ENCODE measurements at places on chromosomes 3 and 15.
A peak's percentile ranks its signal among the peaks of the same experiment; 100 is the strongest.

GRCh38 chr3:195110647-195111318 lies 160.2 kb downstream of the XXYLT1 start:
- no peak for DNase-seq

DNA sequence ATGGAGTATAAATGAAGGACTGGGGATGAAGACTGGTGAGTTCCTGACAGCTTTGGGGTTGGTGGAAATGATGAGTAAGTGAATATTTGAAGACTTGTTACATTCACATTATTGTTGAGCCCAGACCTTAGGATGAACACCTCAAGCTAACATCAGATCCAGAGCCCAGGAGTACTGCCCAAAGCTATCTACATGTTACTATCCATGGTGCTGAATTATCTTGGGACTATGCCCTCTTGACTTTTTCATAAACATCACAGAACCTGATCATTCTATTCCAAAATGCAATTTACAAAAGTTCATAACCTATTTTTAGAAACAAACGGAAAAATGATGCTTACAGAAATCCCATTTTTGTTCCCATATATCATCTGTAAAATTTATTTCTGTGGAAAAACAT lies 613.3 kb downstream of the TUSC7 start:
- DNase-seq, result no peak

DNA sequence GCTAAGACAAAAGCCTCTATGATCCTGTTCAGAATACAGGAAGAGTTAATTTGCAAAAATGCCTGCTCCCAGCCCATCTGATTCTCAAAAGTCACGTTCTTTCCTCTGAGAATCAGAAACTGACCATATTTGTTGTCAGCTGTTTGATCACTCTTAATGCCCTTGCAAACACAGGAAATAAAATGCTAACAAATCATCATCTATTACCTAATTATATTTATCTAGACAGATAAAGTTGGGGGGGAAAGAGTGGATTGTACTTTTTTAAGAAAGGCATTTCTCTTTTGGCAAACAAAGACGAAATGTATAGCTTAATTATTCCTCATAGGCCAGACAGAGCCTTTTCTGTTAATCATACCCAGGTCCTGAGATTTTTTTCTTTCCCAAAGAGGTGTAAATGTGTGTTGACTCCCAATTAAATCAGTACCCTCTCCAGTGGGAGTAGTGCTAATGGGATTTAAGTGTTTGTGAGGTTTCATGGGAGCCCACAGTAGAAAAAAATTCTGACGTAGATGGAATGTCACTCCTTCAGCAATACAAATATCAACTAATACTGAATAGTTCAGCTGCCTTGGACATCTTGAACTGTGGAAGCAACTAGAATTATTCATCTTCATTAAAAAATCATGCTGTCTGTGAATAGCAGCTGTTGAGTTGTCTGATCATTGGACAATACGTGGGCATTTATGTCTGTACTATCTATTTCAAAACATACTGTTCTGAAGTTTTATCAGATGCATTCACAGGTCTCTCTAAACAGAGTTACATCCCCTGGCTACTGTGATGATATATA lies 22.5 kb upstream of the BNIP2 start:
- DNase-seq, result no peak

- DNase-seq, result no peak
Observed at GRCh38 chr3:29092348-29092747, 188.5 kb upstream of the RBMS3 start.

- no peak for DNase-seq
Observed at GRCh38 chr15:77784361-77785292, 151.9 kb upstream of the LINGO1 start.

DNA sequence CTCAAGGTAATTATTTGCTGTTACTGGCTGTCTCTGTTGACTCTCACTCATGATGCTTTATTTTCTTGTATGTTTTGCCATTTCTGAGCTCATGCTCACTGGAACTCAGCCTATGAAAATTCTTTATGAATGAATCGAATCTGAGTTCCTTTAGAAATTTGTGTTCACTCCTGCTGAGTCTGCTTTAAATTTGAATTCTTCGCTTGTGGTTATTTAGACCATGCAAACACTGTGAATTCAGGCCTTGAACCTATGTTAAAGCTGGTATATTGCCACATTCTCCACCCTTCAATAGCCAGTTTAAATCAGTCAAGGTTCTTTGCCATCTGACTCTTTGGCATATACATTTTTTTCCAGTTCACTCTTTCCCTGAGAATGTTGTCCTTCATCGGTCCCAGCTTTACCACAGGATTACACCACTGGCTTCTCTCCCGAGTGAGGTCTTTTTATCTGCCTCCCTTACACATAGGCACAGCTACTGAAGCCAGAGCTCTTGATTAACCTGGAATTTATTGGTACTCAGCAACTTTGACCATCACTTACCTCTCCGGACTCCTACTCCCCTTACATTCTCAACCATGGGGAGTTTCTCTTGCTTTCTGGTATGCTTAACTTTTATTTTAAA lies 400.6 kb downstream of the VPS13C start:
- DNase-seq, result no peak

GRCh38 chr15:33124811-33125210 lies 69.7 kb downstream of the FMN1 start:
- DNase-seq, result no peak

DNA sequence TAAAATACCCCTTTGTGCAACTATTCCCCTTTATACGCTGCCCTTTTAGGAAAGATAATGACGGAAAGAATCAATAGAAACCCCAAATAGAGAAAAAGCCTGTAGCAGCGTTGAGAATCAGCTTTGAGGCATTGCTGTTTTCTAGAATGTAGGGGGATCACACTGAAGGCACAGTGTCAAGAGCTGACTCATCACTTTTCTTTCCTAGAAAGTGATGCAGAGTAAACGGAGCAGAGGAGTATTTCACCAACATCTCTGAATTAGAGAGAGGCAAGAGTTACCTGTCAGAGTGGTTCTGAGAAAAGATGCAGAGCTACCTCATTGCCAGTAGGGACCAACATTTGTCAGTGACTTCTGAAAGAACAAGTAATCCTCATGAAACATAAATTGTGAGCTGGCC lies 269.8 kb upstream of the TMC3 start:
- no peak for DNase-seq

DNA sequence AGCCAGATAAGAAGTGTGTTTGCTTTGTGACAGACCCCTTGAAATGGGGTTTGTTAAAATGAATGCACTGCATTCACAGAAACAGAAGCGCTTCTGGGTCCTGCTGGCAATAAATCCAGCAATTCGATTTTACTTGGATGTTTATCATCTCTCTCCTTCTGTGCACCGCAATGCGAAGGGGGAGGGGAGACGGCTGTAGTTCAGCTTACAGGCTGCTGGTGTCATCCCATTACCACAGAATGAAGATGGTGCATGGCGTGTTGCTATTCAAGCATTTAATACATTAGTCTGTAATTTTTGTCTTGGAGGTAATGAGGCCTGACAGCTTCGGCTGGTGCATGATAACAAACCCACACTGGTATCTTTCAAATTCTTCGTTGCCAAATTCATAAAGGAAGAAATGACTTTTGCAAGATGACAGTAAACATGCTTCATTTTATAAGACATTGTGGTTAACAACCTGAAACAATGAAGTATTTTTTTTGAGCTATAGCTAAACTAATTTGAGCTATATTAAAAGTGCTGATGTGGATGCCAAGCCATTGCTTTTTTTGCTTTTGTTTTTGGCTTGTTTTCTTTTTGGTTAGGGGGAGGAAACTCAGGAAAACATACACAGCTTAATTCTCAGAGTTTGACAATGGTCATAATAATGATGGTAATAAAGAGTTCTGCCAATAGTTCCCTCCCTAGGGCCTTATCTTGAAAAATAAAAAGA lies 418.3 kb downstream of the OTOL1 start:
- DNase-seq, result no peak

GRCh38 chr3:38834110-38834509 lies 18.1 kb upstream of the SCN10A start:
- DNase-seq, result peak; percentile 2

DNA sequence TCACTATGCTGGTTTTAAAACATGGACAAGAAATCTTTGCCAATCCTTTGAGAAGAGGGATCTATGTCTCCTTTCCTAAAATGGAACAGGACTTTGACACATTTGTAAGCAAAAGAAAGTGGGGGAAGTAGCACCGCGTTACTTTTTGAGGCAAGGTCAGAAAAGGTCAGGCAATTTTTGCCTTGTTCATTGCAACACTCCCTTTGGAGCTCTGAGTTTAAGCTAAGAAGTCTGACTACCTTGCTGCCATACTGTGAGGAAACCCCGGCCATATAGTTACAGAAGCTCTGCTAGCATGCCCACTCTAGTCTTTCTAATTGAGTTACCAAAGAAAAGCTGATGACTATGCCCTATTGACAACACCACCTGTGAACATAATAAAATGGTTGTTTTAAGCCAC lies 1.4 kb downstream of the FAM227B start:
- DNase-seq, result no peak

DNA sequence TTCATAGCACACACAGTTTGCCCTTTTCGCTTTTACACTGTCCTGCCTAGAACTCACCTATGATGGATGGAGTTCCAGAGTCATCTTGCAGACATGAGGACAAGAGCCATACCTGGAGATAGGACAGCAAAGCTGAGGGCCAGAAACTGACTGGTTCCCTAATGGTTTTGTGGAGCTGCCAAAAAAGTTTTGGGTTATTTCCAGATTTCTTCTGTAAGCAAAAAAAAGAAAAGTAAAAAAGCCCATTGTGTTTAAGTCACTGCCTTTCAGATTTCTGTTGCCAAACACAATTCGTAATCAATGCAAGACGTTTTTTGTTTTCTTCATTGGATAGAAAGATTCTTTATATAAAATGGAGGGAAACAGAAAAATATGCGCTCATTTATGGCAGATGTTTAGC lies 42.4 kb upstream of the KY start:
- DNase-seq, result no peak

DNA sequence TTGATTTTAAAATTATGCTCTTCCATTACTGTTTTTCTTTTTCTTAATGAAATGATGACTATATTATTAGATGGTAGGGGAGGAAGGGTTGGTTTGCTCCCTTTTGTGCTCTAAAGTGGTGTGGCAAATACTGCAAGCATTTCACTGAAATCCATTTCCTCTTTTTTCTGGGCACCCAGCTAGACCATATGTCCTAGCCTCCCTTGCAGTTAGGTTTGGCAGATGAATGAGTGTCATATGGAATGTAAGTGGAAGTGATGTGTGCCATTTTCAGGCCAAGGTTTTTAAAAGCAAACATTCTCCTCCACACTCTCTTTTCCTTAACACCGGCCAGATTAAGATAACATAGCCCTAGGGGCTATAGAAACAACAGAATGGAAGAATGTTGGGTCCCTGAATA lies 363.0 kb downstream of the FGF12 start:
- no peak for DNase-seq

- DNase-seq, result no peak
Observed at GRCh38 chr15:101181349-101181748, 70.5 kb downstream of the CHSY1 start.

DNA sequence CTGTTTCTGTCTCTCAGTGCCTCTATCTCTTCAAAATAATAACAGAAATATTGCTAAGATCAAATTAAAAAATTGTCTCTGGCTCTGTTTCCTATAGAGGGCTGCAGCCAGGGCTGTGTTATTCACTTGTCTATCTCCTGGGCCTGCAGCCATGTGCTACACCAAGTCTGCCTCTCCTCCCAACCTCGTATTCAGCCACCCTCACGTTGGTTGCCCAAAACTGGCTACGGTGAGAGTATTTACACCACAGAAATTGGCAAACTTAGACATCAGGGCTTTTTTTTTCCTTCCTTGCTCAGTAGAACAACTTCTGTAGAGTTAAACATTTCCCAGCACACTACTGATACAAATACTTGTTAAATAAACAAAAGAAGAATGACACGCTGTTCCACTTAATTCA lies 320.9 kb upstream of the ICE2 start:
- DNase-seq, result no peak

GRCh38 chr3:34284959-34285826 lies 486.8 kb downstream of the PDCD6IP start:
- no peak for DNase-seq

- no peak for DNase-seq
Observed at GRCh38 chr3:149977386-149977785, 6.7 kb upstream of the PFN2 start.

- no peak for DNase-seq
Observed at GRCh38 chr3:102354818-102355515, 79.8 kb upstream of the ZPLD1 start.

- DNase-seq, result peak; percentile 29
Observed at GRCh38 chr3:62318752-62319569, 54.4 kb downstream of the FEZF2 start.

DNA sequence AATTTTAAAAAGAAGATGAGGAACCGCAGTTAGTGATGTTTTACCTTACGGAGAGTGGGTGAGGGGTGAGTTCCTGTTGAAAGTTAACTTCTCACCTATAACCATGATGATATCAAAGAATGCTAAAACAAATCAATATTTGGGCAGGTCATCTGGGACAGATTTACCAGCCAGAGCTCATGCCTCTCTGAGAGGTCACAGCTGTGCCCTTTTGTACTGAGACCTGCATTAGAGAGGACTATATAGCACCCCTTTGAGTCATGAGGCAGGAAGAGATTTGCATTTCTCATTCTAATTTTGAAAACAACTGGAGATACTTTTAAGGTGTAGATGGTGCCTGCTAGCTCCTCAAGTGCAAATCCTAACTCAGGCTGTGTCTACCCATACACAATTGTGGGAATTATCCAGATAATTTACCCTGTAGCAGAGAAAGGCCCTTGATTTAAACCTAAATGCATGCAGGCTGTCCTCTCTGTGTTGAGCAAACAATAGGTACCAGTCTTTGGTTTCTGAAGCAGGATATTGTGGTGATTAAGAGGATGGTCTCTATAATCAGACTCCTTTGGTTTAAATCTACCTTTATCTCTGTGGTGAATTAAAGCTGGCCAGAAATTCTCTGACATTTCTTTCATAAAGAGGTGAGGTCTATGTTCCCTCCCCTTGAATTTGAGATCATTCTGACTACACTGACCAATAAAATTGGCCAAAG lies 5.8 kb upstream of the TM4SF4 start:
- no peak for DNase-seq

GRCh38 chr15:72980661-72981060 lies 71.6 kb upstream of the NEO1 start:
- no peak for DNase-seq

DNA sequence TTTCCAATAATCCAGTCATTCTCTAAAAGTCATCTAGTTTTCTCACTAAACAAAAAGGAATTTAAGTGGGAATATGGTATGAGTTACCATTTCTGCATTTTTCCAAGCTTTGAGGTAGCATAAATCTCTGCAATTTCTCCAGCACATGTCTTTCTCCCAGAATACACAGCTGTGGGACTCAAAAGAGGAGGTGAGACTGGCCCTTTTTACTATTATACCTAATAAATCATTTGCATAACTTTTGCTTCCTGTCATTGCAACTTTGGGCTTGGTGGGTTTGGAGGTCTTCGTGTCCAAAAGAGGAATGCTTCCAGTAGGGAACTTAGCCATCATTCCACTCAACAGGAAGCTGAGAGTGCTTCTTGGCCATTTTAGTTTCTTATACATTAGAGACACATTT lies 94.8 kb downstream of the FMN1 start:
- DNase-seq, result no peak

GRCh38 chr3:183159333-183159732 lies 3.2 kb downstream of the LAMP3 start:
- DNase-seq, result no peak

- no peak for DNase-seq
Observed at GRCh38 chr15:24823473-24823872, 131.3 kb upstream of the SNRPN start.
